ENCODE measurements at places on chromosomes 7 and 10.

GRCh38 chr10:3433988-3434387 lies 261.4 kb upstream of the PITRM1 start:
- no peak for DNase-seq

GRCh38 chr10:119368581-119368980 lies 161.2 kb downstream of the GRK5 start:
- no peak for DNase-seq

GRCh38 chr10:20811131-20811530 lies 86.0 kb downstream of the NEBL start:
- no peak for DNase-seq

- no peak for DNase-seq
Measured at GRCh38 chr10:131214521-131215244, 96.8 kb downstream of the TCERG1L start.

DNA sequence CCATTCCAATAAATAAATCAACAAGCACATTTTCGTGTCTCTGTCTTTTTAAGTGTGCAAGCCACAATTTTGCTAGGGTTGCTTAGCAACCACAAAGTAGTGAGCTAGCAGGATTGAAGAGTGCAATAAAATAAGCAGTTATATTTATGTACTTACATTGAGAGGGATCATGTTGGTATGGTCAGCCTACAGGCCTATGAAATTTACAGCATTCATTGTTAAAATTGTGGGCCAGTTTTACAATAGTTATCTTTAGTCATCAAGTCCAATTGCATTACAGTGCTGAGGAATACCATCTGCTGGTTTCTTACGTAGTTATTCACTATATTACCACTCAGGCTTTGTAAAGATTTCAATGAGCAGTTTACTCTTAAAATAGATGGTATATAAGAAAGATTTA lies 192.5 kb upstream of the POT1 start:
- DNase-seq = no peak

GRCh38 chr7:445563-446288 lies 73.9 kb downstream of the PDGFA start:
- no peak for DNase-seq

- no peak for DNase-seq
Measured at GRCh38 chr10:33497338-33497737, 162.9 kb upstream of the NRP1 start.

DNA sequence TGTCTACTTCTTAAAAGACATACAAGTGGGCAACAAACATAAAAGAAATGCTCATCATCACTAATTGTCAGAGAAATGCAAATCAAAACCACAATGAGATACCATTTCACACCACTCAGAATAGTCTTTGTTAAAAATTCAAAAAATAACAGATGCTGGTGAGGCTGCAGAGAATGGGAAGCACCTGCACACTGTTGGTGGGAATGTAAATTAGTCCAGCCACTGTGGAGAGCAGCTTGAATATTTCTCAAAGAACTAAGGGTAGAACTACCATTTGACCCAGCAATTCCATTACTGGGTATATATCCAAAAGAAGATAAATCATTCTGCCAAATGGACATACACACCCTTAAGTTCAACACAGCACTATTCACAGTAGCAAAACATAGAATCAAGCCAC lies 61.8 kb upstream of the STEAP1 start:
- no peak for DNase-seq

GRCh38 chr10:80532571-80532970 lies 5.1 kb upstream of the SH2D4B start:
- DNase-seq = no peak

- no peak for DNase-seq
Measured at GRCh38 chr10:110134917-110135316, 72.5 kb upstream of the MXI1 start.

DNA sequence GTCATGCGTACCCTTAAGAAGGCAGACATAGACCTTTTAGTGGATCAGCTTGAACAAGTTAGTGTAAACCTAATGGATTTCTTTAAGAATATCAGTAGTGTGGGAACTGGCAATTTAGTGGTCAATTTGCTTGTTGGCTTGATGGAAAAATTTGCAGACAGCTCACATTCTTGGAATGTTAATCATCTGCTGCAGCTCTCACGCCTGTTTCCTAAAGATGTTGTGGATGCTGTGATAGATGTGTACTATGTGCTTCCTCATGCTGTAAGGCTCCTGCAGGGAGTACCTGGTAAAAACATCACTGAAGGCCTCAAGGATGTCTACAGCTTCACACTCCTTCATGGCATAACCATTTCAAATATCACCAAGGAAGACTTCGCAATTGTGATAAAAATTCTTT lies 103.4 kb downstream of the ABCA13 start:
- DNase-seq = no peak

GRCh38 chr7:129160161-129160905 lies 15.8 kb downstream of the TSPAN33 start:
- no peak for DNase-seq

GRCh38 chr7:123327661-123328060 lies 127.9 kb upstream of the SLC13A1 start:
- no peak for DNase-seq

- DNase-seq = no peak
Measured at GRCh38 chr7:154640266-154640865, 362.6 kb downstream of the PAXIP1 start.

GRCh38 chr7:132149436-132150304 lies 426.6 kb downstream of the PLXNA4 start:
- DNase-seq = no peak

- DNase-seq = no peak
Measured at GRCh38 chr10:107480781-107481180, 316.3 kb upstream of the SORCS1 start.

DNA sequence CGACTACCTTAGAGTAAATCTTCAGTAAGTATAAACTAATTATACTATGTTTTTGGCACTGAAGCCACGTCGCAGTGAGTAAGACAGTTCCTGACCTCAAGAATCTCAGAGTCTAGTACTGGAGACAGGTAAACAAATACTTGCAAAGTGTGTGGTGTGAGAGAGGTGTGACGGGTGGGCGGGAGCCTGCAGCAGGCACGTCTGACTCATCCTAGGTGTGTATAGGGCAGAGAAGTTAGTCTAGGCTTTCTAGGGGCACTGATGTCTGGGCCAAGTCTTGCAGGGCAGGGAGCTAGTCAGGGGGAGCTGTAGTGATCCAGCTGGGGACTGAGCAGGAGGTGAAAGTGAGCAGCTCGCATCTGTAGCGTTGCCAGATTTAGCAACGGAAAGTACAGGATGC lies 35.9 kb upstream of the SFTPD start:
- DNase-seq = no peak

DNA sequence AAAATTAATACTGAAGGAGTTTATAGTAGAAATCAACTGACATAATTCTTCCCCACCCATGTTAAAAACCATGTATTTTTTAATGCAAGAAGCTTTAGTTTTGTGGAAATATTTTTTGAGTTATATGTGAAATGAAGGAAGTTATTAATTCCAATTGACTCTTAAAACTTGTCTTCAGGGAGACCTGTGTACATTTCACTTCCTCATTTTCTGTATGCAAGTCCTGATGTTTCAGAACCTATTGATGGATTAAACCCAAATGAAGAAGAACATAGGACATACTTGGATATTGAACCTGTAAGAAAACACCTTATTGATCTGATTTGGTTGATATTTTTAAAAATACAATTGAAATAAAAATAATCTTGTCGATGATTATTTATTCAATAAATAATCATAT lies 33.3 kb downstream of the CD36 start:
- no peak for DNase-seq

DNA sequence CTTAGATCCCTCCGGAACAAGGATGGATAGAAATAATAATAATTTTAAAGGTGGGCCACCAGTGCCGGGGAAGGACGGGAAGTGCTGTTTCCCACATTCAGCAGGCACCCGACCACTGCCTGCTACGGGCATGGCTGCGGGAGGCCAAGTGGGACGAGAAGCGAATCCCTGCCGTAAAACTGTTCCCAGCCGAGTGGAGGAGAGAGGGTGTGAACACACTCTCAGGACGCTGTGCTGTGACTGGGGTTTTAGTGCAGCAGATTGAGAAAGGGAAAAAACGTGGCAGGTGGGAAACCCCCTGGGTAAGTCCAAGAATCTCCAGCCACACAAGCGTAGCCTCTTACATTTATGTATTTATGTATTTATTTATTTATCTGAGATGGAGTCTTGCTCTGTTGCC lies 158.8 kb downstream of the DNAJB6 start:
- no peak for DNase-seq

- DNase-seq = no peak
Measured at GRCh38 chr10:21285742-21286331, 239.6 kb downstream of the SKIDA1 start.

- no peak for DNase-seq
Measured at GRCh38 chr7:99132595-99133321, 11.2 kb downstream of the SMURF1 start.

GRCh38 chr10:31064348-31064747 lies 32.7 kb upstream of the ZNF438 start:
- no peak for DNase-seq

- DNase-seq = no peak
Measured at GRCh38 chr10:97590082-97590747, 694 bp downstream of the C10orf62 start.

DNA sequence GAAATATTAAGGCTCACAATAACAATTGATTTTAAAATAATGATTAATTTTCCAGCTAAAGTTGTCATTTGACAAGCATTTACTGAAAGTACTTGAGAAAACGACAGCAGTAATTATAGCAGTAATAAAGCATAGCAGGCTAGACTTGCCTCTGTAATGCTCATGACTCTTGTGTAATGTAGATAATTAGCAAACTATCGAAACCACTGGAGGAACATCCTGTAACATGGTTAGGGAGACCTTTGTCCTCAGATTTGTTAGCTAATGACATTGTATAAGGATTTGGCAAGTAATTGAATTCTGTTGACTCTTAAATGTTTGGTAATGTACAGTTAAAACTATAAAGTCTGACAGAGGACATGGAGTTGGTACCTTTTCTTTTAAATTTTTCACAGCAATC lies 24.8 kb downstream of the ARL4A start:
- DNase-seq = no peak

DNA sequence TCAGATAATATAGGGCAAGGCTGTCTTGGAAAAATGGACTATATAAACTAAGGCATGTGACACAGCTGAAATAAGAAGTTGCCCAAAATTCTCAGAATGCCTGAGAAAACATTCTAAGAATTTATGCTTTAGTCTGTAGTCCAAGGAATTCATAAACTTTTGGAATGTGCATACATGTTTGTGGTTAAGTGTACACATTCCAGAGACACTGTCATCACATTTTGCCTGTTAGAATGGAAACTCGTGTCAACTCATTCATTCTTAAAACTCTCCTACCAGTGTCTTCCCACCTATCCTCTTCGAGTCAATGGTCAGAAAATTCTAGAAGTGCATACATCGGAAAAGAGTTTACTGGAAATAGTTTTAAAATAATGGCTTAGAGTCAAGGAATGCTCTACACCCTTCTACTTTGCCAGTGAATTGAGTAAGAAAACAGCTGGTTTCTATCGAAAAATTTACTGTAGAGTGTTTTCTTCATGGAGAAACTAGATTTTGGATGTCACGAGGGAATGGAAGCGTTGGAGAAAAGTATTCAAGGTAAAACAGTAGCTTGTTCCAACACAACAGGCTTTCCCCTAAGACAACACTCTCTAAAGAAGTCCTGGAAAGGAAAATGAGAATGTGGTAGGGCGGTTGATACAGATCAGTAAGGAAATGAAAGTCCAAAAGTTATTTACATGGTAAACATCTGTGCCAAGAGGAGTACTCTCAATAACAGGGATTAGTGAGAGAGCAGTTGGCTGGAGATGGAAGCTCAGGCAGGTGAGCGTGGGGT lies 1177.6 kb upstream of the C7orf33 start:
- DNase-seq = no peak

- DNase-seq = no peak
Measured at GRCh38 chr7:80259-81067, 111.9 kb upstream of the FAM20C start.

- no peak for DNase-seq
Measured at GRCh38 chr7:127895814-127896280, 135.4 kb downstream of the LRRC4 start.

DNA sequence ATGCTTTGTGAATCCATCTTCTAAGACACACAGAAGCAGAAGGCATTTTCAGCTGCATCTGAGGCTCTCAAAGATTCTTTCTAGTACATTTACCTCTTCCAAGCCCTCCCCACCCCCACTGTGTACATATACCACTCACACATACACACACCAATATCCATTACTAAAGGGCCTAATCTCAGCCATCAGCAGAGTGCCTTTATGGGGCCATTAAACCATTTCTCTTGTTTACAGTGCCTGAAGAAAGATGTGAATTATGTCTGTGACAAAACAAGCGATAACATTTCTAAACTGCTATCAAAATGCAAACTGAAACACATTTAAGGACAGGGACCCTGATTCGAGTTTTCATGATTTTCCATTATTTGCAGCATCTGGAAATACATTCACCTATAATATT lies 40.0 kb downstream of the ETV1 start:
- DNase-seq = no peak

DNA sequence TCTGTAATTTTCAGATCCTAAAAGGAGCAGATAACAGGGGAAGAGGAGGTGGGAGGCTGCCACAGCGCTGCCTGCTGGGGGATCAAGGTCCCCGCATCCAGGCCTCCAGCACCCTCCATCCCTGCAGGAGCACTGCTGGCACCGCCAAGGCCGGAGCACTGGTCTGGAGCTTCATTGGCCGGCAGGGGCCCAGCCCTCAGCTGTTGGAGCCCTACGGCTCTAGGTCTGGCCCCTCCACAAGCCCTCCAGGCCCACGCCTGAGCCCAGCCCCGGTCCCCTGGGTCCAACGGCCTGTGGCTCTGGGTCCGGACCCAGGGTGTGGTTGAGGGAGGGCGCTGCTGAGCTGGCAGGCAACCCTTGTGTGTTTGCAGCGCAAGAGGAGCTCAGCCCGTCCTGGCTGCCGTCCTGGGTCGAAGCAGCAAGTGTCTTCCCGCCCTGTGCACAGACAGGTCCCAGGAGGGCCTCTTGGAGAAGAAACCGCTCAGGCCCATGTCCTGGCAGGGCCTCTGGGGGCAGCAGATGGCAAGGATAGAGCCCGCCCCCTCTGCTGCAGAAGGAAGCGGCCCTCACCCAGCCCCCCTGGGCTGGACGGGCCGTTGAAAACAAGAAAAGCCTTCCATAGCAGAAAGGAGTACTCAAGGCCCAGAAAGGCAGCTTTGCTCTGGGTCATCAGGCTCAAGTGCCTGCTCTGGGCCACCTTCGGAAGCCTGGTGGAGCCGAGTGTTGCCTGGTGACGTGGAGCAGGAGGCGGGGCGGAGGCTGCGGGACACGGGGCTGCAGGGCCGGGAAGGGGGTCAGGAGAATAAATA lies 54.3 kb upstream of the TNRC18 start:
- DNase-seq = no peak

DNA sequence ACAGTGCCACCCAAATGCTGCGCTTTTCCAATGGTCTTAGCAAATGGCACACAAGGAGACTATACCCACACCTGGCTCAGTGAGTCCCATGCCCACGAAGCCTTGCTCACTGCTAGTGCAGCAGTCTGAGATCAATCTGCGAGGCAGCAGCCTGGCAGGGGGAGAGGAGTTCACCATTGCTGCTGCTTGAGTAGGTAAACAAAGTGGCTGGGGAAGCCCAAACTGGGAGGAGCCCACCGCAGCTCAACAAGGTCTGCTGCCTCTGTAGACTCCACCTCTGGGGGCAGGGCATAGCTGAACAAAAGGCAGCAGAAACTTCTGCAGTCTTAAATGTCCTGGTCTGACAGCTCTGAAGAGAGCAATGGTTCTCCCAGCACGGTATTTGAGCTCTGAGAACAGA lies 891.2 kb downstream of the PCDH15 start:
- no peak for DNase-seq

GRCh38 chr7:2517678-2518507 lies 1.7 kb upstream of the LFNG start:
- no peak for DNase-seq

- DNase-seq = no peak
Measured at GRCh38 chr10:49230004-49230403, 41.8 kb upstream of the TMEM273 start.

All from activated naive CD4-positive, alpha-beta T cell (primary cell).